ENCODE measurements at places on chromosomes 2 and 18.

GRCh38 chr2:28271919-28272250 is 120.8 kb upstream of the FOSL2 start:
- DNase-seq: no peak

DNA sequence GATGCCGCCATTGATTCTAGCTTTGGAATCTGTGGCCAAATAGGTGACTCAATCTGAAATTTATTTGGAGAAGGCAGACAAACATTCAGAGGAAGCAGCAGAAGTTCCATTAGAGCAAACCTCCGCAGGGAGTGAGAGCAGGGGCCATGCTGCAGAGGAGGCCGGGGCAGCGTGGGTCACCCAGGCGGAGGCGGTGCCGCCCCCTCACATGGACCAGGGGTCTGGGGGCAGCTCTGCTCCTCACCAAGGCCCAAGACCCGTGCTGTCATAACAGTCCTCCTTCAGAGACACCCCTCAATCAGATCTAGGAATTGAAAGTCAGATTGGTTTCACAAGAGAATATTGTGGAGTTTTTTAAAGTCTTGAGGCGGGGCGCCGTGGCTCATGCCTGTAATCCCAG is 92.4 kb downstream of the GBX2 start:
- DNase-seq: no peak

DNA sequence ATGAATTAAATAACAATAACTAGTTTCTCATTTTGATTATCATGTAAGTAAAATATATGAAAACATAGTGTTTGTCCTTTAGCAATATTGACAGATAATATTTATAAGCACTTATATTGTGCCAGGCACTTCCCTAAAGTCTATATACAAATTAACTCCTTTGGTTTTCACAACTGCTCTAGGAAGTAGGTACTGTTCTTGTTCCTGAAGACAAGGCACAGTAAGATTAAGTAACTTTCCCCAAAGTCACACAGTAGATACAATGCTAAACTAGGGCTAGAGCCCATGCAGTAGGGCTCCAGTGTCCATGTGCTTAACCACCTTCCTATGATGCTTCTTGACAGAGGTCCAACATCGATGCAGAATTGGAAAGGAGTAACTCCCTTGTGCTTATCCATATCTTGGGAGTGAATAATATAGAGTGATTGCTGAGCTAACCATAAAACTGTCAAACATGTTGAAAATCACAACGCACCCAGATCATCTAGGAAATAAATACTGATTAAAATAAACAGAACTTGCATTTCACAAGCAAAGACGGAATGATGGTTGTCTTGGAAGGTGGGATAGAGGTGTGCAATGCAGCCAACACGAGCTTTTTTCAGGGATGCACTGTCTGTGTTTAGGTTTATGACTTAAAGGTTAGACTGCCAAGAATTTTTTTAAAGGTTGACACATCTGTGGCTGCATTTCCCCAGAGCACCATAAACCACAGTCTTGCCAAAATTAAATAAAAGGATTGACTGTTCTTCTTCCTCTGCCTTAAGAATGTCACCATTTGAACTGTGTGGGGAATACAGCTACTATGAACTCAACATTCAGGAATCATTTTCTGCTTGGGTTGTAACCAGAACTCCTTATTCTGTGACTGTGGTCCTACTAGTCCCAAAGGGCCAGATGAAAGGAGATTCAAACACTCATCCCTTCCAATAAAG is 80.8 kb downstream of the ANKRD44 start:
- DNase-seq: no peak

DNA sequence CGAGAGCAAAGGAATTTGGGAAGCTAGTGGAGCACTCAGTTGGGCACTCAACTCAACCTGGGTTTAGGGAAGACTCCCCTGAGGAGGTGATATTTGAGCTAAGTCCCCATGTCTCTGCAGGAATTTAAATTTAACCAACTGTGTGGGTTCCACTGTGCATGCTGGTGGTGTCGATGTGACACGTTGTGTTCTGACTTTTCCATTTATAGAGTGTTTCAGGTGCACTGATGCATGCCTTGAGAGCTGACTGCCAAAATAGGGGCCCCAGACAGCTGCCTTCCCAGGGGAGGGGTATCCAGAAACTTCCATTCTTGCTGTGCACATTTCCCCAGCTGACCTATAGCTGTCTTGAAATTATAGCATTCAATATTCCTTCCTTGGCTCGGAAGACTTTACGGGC is 63.7 kb upstream of the BCL2L11 start:
- DNase-seq: no peak

DNA sequence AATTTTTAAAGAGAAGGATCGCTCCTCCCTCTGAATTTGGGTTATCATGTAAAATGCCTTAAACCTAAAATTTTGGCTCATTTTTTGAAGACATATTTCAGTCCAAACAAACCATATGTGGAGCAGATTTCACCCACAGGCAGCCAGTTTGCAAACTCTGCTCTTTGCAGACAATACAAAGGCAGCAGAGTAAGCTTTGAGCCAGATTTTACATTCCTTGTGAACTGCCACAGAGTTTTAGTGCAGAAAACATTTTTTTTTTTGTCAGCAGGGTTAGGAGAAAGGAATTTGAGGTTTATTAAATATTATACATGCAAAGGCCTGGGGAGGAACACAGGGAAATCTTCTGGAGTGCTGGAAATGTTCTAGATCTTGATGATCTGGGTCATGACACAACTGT is 171.9 kb upstream of the FN1 start:
- DNase-seq: no peak

- DNase-seq: no peak
Observed at GRCh38 chr2:46167924-46168323, 129.3 kb upstream of the EPAS1 start.
